NCI-H69 (cell line): ENCODE measurements at places on chromosomes 7 and 10.

GRCh38 chr7:744854-745430 is 17.9 kb upstream of the PRKAR1B start:
- no peak for DNase-seq

GRCh38 chr10:11886851-11887250 is 63.7 kb downstream of the PROSER2 start:
- no peak for DNase-seq

DNA sequence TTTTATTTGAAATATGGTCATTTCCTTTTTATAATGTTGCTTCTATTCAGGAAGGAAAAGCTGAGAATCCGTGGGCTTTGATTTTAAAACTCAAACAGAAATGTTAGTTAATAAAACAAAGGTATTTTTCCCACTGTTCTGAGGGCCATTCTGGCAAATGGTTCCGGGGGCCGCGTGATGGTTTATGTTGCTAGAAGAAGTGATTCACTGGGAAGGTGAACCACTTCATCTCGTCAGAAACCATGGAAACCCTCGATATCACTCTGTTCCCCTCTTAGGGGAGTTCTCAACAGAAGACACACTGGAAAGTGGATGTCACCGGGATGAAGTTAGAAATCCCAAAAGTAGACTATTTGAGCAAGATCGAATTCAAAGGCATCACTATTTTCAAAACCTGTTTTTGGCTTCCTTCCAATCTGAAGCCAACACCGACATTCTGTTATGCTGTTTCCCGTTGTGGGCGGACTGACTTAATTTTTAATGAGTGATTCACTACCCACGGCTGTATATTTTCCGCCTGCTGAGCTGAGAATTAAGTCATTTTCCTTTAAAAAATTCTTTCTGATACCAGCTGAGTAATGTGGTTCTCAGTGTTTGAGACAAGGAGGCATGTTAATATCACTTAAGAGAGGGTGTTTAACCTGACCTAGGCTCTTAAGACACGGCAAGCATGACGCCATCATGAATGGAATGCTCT is 84.1 kb downstream of the PTPRE start:
- no peak for DNase-seq

DNA sequence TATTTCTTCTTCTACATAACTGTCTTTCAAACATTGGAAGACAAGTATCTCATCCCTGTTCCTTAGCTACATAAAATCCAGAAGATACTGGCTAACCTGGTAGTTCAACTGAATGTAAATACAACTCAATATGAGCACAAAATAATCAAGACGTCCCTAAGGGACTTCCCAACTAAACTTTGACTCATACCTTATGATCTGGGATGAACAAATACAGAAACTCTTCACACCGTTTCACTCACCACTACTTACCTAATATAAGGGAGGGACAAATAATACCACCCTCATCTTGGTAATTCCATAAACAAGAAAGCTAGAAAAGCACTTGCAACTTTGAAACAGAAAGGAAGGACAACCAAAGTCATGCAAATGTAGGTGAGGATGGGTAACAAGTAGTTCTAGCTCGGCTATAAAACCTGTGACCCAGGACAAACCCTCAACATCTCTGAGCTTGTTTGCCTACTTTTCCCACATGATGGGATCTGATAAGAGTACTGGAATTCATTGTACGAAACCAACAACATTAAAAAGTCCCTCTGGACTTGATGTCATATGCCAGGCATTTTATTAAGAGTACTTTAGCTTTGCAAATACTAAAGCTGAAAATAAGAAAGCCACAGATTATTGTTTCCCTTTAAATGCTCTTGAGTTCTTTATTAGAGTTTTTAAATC is 121.9 kb downstream of the STRA8 start:
- no peak for DNase-seq
